ENCODE measurements at places on chromosomes 6 and 20.
A peak's percentile ranks its signal among the peaks of the same experiment; 100 is the strongest.

DNA sequence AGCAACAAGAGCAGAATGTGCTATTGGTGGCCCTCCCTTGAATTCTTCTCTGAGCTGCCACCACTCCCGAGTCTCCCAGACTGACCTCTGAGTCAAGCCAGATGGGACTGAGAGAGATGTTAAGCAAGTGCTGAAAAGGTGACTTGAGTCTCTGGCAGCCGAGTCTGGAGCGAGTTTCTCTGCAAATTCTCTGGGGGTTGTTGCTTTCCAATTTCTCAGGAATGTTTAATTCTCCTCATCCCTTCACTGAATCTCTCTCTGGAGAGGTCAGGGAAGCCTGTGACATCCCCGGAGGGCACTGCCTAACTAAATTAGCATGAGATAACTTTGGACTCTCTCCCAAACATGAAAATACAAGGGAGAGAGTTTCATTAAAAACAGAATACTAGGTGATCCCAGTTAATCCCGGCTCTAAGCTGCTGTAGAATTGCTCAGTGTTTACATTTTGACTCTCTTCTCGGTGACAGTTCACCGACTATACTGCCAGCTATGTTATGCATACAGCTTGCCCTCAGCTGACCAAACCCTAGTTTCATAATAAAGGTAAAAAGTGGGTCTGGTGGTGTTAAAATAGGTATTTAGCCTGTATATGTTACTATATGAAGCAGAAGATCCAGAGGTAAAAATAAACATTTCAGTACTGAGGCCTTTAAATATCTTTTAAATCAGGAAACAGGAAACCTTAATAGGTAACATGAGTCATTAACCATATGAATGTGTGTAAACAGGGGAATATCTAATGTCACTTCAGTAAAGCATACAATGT, 157.9 kb downstream of the FOXC1 start:
- DNase-seq: no peak

DNA sequence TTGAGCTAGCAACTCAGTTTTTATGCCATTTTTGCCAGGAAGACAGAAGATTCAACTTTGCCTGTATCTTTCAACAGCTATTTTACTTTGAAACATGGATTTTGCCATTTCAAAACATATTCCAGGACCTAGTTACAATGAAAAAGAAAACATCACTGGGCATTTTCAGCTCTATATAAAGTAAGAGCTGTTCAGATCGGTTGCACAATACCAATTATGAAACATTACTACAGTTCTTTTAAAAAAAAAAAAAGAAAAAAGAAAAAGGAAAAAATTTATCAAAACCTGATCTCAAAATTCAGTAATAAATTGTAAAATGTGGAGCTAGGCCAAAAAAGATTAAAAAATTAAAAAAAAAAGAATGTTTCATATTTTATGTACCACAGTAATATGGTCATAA, 15.6 kb downstream of the BCLAF1 start:
- DNase-seq: no peak

- DNase-seq: no peak
Measured at GRCh38 chr6:4243237-4243636, 107.9 kb upstream of the ECI2 start.

- no peak for DNase-seq
Measured at GRCh38 chr20:35215066-35215956, 11.2 kb upstream of the MMP24 start.

GRCh38 chr6:35585658-35586057, 73.0 kb upstream of the TULP1 start:
- no peak for DNase-seq

GRCh38 chr6:150813319-150813992, 52.0 kb upstream of the MTHFD1L start:
- peak; percentile 81 for DNase-seq

DNA sequence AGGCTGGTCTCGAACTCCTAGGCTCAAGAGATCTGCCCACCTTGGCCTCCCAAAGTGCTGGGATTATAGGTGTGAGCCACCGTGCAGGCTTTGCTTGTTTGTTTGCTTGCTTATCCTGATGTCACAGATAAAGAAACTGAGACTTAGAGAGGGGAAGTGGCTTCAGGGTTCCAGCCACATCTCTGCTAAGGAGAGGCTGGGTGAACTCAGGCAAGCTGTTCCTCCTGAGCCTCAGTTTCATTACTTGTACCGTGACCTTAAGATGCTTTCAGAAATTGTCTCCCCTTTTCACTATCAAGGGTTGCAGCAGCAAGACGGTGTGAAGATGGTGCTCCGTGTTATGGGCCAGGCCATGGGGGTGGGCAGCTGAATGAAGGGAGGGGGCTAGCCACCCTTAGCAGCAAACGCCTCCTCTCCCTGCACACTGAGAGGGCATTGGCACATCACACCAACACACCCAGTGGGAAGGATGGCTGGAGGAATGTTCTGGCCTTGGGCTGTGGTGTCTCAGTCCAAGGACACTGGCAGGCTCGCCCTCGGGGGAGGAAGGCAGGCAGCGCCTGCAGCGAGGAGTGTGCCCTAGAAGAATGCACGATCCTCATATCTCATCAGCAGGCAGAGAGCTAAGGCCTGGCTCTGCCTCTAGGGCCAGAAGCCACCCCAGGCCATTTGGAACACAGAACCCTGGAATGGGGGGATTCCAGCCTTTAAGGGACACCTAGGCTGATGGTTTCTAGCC, 48.2 kb upstream of the TLDC2 start:
- no peak for DNase-seq

- no peak for DNase-seq
Measured at GRCh38 chr20:5353624-5354496, 37.1 kb upstream of the PROKR2 start.

- no peak for DNase-seq
Measured at GRCh38 chr6:152673236-152673635, 24.5 kb upstream of the MYCT1 start.

DNA sequence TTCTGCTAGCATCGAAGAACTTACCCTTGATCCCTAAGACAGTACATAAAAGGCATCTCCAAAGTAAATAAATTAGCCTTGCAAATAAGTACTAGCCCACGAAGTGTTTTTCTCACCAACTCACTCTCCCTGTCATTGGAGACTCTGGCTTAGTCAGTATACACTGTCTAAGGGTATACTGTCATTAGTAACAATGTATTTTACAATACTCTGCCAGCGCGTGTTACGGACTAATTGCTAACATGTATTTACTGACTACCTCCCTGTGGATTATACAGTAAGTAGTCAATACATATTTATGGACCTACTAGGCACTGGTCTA, 72.1 kb downstream of the NFATC2 start:
- DNase-seq: no peak

- DNase-seq: no peak
Measured at GRCh38 chr6:74280130-74280692, 584.2 kb downstream of the CD109 start.

GRCh38 chr20:36098364-36098763, 56.2 kb upstream of the EPB41L1 start:
- no peak for DNase-seq

- peak; percentile 58 for DNase-seq
Measured at GRCh38 chr20:21615617-21616080, 89.8 kb upstream of the PAX1 start.

DNA sequence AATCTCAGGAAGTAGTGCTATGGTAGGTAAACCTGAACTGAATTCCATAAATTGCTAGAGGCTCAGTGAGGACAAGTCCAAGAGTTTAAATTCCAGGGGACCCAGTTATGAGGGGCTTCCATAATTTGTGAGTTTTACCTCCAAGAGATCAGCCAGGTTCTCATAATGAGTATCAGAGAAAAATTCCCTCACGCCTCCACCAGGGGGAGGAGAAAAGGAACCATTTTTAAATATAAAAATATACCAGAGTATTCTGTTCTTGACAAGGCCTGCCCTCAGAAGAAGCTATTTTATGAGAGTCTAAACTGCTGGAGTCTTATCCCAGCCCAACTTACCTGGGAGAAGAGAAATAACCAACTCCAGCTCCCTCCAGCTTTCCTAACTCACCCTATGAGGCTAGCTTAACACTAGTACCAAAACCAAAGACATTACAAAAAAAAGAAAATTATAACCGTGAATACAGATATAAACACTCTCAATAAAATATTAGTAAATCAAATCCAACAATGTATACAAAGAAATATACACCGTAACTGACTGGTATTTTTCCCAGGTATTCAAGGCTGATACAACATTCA, 158.7 kb downstream of the TFAP2A start:
- DNase-seq: no peak

- no peak for DNase-seq
Measured at GRCh38 chr6:78559056-78559455, 308.3 kb upstream of the IRAK1BP1 start.

DNA sequence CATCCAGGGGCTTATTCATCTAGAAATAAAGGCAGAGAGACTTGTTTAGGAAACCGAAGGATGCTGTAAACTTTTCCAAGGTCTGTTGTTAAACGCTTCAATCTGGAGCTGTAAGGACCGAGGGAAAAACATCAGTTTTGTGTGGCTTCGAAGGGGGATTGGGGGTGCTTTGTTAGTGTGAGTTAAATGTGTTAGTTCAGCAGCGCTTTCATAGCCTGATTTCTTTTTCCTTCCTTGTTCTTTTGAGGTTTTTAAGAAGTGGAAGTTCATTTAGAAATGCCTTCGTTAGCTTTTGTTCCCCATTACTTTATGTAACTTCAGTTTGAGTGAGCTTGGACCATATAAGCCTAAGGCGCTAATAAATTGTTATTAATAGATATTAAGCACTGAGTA, 1.5 kb downstream of the ANKS1A start:
- DNase-seq: no peak

DNA sequence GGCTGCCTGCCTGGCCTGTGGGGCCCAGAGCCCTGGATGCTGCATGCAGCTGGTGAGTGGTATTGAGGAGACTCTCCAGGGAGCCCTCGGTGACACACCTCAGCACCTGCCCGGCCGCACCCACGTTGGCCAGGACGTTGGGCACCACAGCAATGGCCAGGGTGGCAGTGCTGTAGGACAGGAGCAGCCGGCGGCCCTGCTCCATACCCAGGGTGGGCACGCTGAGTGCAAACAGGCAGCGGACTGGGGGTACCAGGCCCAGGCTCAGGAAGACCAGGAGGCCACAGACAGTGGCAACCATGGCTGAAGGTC, 4.7 kb downstream of the OCSTAMP start:
- no peak for DNase-seq

DNA sequence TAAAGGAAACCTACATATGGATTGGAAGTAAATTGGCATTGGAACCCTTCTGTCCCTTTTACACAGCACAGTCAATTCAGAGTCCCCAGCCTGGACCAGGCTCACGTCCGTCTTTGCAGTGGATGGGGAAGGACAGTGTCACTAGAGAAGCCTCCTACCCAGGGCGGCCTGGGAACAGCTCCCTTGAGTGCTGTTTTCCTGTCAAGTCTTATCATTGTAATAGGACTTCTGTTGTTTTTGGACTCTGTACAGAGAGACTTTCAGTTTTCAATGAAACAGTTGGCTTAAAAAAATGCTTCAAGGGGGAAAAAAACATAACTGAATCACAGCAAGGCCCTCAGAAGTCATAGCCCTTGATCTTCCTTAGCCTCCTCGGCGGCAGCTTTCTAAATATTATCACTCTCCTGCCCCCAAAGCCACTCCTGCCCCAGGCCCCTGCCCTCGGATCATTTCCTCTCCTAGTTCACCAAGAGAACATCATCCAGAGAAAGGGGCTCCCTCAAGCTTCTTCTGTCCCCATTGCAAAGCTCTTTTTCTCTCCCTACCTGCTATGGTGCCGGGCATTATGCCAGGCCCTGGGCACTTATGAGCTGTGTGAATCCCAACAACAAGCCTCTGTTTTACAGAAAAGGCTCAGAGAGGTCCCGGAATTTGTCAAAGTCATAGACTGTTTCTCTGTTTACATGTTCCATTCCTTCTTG, 37.8 kb upstream of the CNKSR3 start:
- DNase-seq: no peak

DNA sequence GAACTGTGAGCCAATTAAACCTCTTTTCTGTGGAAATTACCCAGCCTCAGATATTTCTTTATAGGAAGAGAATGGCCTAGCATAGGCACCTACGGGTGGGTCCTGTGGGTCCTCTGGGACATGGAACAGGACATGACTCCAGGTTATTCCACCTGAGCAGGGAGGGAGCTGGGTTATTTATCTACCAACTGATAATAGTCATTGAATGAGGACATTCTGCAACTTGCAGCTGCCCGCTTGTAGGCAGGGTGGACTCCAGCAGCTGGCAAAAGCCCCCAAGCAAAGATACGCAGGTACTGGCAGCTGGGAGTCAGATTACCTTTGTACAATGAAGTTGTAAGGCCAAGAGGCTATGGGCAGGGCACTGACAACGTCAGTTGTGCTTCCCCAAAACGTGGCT, 1.4 kb upstream of the BANF2 start:
- no peak for DNase-seq

GRCh38 chr6:150865406-150866146, at the start of gene MTHFD1L:
Gene MTHFD1L (plus strand): TSS chr6:150865702. CDS start chr6:150865823, 121 bp downstream.
- DNase-seq: peak; percentile 82

GRCh38 chr6:39100358-39100757, 14.6 kb downstream of the SAYSD1 start:
- DNase-seq: no peak

DNA sequence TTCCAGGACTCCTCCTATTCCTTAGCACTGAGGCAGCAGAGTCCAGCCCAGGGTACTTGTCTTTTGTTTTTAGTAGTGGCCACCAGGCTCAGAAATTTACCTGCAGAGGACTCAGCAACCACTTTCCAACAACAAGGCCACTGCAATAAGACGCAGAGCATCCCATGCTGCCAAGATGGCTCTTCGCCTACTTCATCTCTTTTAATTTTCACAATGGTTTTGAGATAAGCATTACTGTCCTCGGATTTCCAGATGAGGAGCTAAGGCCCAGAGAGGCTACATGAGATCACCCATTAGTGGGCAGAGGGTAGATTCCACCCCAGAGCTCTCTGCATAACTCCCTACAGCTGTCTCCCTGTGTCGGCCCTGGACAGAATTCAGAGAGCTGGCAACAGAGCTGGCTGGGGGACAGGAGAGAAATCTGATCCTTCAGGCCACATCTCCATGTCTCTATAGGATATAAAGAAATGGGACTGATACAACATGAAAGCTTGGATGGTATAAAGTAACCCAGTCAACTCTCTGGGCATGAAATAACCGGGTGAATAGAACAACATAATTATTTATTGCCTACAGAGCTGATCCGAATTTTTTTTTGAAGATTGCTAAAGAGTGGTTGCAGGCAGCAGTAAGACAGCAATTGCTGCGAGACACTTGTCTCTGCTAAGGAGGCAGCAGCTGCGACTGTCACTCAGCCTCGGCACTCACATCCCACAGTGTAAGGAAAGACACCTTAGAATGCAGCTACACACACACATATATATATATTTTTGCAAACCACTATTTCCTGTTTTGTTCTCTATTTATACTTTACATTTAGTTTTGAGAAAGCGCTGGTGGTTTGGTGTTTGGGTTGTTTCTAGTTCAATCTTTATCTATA, 37.2 kb downstream of the SCML4 start:
- no peak for DNase-seq

- no peak for DNase-seq
Measured at GRCh38 chr6:52664991-52665686, 5.8 kb upstream of the TMEM14A start.

Measured in activated T-cell treated with anti-CD3 and anti-CD28 coated beads, Interleukin-2, amount 50 U/mL, for 48 hours (primary cell).